Central memory CD8-positive, alpha-beta T cell (primary cell): ENCODE measurements at places on chromosomes 2 and 18.

- H3K4me1 ChIP-seq: no peaks in the 10 kb centered on the region
- no peak for DNase-seq
- no peak overlapping the region for H3K27ac ChIP-seq
- no peaks in the 10 kb centered on the region for H3K36me3 ChIP-seq
- no peak overlapping the region for H3K4me3 ChIP-seq
Measured at GRCh38 chr18:78768656-78769501, 210.7 kb upstream of the SALL3 start.

- no peaks in the 10 kb centered on the region for H3K27me3 ChIP-seq
- no peaks in the 10 kb centered on the region for H3K4me1 ChIP-seq
- no peak for DNase-seq
- no peak overlapping the region for H3K4me3 ChIP-seq
- H3K36me3 ChIP-seq: no peaks in the 10 kb centered on the region
Measured at GRCh38 chr2:58769864-58770234, 528.7 kb upstream of the FANCL start.

- no peak overlapping the region for H3K4me3 ChIP-seq
- H3K36me3 ChIP-seq: no peaks in the 10 kb centered on the region
- H3K27me3 ChIP-seq: no peaks in the 10 kb centered on the region
Measured at GRCh38 chr2:183348492-183348891, 224.2 kb downstream of the NUP35 start.

DNA sequence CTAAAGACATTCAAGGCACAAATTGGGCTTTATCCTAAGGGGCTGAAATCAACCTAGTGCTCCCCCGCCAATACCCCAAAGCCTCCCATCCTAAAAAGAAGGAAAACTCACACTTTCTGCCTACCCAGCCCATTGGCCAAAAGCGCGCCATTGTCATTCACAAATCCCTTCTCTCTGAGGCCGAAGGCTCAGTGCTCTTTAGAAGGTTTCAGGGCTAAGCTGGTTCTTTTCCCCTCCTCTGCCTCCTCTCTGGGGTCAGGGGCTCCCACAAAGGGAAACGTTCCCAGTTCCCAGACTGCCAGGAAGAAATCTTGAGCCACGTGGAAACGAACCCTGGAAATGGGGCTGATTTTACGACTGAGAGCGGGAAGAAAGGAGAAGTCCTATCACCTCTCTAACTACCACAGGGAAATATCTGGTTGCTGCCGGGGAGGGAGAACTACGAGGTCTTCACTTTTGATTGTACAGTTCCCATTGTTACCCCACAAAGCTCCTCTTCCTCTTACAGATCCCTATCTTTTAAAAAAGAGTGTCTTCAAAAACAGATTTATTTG is 1.7 kb upstream of the SKOR2 start:
- H3K27me3 ChIP-seq: peaks cover 93% of the 10 kb centered on the region
- no peak overlapping the region for H3K4me3 ChIP-seq
- H3K27ac ChIP-seq: no peak overlapping the region
- peaks cover 5% of the 10 kb centered on the region for H3K4me1 ChIP-seq
- no peaks in the 10 kb centered on the region for H3K36me3 ChIP-seq

DNA sequence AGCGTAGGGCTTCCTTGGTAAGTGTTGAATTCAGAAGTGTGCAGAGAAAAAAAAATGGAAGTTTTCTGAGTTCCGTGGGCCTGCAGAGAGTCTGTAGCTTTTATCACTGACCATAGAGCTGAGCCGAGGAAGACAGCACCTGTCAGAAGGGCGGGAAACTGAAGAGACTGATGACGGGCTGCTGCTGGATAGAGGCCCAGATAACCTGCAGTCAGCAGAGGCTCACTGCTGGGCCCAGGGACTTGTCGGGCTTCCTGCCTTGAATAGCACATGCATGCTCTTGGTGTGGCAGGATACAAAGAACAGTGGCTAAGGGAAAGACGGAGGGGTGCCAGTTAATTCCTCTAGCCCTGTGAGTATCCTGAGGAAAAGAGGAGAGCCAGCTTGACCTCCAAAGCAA is 166.4 kb downstream of the MGAT5 start:
- H3K4me3 ChIP-seq: no peak overlapping the region
- peaks cover 13% of the 10 kb centered on the region for H3K36me3 ChIP-seq
- H3K27me3 ChIP-seq: no peaks in the 10 kb centered on the region
- peaks cover 7% of the 10 kb centered on the region for H3K4me1 ChIP-seq
